ENCODE measurements at places on chromosomes 6 and 20. TPM values are rescaled to one million over a fixed set of nuclear protein-coding genes. Genes with fewer than 3 reads are reported as not detected.

The DPPA5 gene
- total RNA-seq = not detected

The CTAGE9 gene
- not detected for total RNA-seq

DNA sequence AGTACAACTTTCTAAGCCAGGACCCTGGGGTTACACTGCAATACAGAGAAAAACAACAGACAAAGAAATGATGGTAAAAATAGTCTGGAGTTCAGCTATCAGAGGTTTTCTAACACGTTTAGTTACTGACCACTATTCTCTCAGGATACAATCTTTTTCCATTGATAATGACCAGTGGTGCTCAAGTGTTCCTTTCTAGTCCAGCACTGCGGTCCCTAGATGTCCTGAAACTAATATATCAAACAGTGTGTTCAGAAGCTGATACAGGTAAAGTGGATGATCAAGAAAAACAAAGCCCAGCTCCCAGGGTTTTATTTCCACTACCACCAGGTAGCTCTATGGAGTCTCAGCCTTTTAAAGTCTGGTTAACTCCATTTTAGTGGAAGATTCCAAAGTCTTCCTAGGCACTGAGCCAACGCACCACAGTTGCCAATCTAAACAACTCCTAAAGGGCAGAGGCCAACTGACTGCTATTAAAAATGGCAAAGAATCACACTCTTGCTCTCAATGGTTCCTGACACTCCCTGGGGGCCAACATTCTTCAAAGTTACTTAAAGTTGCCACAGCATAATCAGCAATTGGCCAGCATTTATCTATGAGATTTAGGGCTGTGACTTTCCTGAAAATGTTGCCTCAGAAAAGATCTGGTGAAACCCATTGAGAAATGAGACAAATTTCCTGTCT, 38.2 kb downstream of the DZANK1 start:
- DNase-seq = peak; percentile 62

DNA sequence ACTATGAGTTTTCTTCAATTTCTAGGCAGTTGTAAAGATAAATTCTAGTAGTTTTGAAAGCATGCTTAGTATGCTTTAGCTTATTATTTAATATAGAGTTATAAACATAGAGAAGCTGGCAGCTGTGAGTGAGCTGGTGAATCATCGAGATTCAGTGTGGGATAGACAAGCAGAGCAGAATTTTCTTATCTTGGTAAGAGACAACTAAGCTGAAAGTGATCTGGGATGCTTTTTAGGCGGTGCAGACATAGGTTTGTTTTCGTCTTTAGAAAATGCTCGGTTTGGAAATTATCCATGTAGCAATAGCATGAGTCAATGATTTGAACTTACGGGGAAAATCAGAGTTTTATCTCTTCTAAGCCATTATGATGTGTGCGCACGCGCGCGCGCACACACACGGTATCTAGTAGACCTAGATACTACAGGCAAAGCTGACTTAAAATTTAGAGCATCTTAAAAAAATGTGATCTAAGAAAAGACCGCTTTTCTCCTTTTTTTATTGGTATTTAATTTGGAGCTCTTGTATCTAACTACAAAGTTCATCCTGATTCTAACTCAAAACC, 128.3 kb upstream of the MAP3K7 start:
- no peak for DNase-seq

- no peak for DNase-seq
These were observed 199.0 kb downstream of the SAMD5 start for GRCh38 chr6:147707524-147707923.

DNA sequence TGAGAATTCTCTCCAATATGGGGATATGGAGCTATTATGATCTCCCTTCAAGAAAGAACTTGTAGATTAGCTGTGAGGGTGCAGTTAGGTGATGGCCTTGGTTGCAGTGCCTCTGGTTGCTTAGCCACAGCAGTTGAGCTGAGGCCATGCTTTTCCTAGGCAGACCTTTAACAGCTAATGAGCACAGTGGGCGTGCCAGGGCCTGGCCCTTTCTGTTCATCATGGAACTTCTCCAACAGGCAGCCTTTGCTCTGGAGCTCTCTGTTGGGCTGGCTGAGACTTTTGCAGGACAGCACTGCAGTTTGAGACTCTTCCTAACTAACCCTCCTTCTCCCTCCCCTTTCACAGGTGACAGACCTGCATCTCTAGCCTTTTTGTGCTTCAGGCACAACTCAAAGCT, 39.7 kb upstream of the TMEM170B start:
- DNase-seq = no peak

- DNase-seq = no peak
These were observed 44.8 kb downstream of the PDE10A start for GRCh38 chr6:165618241-165618640.

GRCh38 chr6:160955508-160956295, 35.9 kb upstream of the MAP3K4 start:
- no peak for DNase-seq

GRCh38 chr6:71887006-71887743, 825 bp downstream of the RIMS1 start:
- no peak for DNase-seq

Data from right atrium auricular region (tissue), 2 donors.